ENCODE measurements at places on chromosomes 2 and 18.

- DNase-seq, result no peak
These were observed 61.8 kb downstream of the CXCR4 start for GRCh38 chr2:136055929-136056688.

DNA sequence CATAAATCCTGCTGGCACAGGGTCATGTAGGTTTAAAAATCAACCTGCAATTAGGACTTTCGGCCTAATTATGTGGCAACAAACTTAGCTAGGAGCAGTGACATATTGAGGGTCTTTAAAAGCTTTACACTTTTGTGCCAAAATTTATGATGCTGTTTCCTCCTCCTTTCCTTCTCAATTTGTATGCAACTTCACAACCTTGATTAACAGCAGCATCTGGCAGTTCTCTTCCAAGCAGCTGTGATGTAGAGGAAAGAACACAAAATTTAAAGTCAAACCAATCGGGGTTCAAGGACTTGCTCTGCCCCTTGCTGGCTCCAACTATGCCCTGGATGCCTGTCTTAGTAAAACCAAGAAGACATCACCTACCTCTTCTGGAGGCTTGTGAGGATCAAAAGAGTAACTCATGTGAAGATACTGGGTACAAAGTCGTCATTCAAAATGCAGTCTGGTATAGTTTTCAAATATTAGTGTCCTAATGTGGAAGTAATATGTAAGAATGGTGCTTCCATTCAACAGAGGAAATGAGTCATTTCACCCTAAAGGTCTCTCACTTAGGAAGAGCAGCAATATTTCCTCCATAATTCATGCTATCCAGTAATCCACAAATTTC, 94.7 kb downstream of the ANKRD44 start:
- no peak for DNase-seq

GRCh38 chr2:55877087-55877436, 46.5 kb downstream of the EFEMP1 start:
- no peak for DNase-seq

- DNase-seq, result no peak
These were observed 41.8 kb upstream of the CTAGE1 start for GRCh38 chr18:22459491-22459890.

DNA sequence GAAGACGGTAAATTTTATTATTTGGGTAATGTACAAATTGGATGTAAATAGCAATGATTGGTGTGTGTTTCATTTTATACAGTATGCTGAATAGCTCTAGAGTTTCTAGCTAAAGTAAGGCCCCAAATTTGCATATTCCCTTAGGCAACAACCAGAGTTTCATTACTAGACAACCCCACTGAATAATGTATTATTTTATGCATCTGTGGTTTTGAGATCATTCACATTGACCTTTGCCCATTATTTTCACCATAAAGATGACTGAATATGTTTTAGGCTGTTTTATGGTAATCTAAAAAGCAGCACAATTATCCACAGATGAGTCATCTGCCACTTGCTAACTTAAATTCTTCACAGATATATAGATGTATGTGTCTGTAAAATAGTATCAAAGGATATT, 44.5 kb upstream of the C2orf74 start:
- no peak for DNase-seq

DNA sequence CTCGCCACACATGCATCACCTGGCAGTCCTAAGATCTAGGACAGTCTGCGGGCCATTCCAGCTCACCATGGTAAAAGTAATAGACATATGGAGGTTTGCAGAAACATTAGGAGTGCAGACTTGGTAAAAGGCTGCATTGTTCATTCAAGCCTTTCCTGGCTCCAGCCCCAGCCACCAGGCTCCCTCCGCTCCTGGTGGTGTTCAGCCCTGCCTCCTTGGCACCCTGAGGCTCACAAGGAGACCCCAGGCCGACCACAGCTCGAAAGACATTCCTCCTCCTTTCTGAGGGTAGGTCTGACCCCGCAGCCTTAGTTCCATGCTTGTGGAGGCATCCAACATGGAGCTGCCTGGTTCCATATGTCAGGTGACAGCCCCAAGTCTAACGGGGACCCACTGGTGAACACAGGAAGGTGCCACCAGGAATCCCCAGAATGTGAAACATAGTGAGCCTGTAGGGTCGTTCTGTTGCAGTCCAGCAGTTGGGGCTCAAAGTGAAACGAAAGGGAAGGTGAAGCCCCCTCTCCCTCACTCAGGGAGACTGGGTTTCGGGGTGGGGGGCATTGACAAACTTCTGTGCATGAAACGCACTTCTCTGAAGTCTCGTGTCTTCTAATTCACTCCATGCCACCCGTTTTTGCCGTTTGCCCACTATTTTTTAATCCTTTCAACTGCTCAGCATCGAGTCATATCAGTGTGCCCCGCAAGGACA, 5.0 kb upstream of the SP100 start:
- no peak for DNase-seq
